ENCODE measurements at places on chromosomes 4 and X.

DNA sequence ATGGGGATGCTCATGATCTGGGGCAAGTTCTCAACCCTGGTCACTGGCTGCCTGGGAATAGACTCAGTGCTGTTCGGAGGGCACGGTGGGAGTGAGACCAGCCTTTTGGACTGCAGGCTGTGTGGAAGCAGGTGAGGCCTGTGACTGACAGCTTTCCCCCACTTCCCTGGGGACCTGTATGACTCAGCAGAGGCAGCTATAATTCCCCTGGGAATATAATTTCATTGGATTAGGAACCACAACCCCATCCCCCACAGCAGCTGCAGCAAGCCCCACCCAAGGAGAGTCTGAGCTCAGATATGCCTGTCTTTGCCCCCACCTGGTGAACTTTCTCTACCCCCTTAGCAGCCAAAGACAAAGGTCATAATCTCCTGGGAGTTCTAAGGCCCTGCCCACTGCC lies 408.6 kb downstream of the PPP3CA start:
- no peak for DNase-seq

GRCh38 chrX:154472685-154473632 lies 6.1 kb downstream of the LAGE3 start:
- DNase-seq = no peak

GRCh38 chrX:54509400-54509799 lies 13.4 kb upstream of the FGD1 start:
- no peak for DNase-seq

DNA sequence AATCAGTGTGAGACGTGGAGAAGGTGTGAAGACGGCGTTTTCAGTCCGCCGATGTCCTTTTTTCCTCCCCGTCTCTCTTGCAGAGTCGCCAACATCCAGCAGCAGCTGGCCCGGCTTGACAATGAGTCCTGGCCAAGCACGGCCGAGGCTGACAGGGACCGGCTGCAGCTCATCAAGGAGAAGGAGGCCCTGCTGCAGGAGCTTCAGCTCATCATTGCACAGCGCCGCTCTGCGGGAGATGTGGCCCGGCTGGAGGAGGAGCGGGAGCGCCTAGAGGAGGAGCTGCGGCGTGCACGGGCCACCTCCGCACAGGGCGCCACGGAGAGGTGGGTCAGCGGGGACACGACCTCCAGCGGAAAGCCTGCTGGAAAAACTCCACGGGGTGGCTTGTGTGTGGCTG lies 47.1 kb upstream of the CLCN4 start:
- no peak for DNase-seq

DNA sequence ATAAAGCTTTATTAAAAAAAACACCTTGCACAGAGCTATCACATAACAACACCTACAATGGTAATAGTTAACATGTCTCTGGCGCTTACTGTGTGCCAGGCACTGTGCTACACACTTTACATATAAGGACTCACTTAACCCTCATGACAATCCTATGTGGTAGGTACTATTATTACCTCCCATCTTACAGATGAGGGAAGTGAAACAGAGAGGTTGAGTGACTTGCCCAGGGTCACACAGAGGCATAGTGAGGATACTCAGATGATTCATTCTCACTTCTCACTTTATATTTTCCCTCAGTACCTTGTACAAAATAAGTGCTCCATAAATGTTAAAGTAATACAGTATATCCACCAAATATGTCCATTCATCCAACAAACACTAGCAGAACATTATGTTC lies 43.4 kb upstream of the IQSEC2 start:
- no peak for DNase-seq

Measured in activated CD4-positive, alpha-beta T cell treated with anti-CD3 and anti-CD28 coated beads, Interleukin-2, amount 50 U/mL, for 1 hour (primary cell).